ENCODE measurements at places on chromosomes 6 and 20. TPM values are rescaled to one million over a fixed set of nuclear protein-coding genes. Genes with fewer than 3 reads are reported as not detected.

DNA sequence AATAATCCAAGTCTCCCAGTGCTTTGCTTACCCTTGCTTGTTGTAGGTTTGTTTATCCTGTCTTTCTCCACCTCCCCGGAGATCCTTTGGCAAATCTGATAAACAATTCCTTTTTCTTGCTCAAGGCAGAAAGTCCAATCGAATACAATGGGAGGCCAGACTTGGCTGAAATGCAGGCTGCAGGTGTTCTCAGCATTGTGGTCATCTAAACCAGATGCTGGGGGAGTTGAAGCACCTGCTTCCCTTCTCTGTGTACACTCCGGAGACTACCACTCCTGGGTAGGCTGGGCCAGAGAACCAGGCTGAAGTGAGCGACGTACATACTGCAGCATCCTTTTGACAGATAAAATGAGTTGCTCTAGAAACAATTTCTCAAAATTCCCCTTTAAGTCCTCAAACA, 82.6 kb upstream of the PREP start:
- DNase-seq = no peak

DNA sequence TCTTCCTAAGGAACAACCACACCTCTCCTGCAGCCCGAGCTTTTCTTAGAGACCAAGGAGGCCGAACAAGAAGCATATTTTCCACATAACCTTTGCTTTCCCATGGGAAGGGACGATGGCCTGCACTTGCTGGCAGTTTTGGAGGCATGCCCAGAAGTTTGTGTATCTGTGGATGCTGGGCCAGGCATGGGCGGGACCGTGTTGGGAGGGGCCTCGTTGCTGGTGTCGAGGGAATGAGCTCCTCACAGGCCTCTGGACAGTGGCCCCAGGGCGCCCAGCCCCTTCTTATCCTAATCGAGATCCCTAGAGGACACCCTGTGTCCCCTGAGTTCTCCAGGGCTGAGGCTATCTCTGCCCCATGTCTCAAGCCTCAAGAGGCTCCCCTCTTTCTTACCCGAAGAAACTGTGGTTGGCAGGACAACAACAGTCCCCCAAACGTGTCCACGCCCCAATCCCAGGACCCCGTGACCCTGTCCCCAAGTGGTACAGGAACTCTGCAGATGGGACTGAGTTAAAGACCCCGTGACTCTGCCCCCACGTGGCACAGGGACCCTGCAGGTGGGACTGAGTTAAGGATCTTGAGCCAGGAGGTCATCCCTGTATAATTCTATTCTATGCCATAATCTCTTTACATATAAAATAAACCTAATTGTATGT, 99.5 kb upstream of the BHLHE23 start:
- no peak for DNase-seq

DNA sequence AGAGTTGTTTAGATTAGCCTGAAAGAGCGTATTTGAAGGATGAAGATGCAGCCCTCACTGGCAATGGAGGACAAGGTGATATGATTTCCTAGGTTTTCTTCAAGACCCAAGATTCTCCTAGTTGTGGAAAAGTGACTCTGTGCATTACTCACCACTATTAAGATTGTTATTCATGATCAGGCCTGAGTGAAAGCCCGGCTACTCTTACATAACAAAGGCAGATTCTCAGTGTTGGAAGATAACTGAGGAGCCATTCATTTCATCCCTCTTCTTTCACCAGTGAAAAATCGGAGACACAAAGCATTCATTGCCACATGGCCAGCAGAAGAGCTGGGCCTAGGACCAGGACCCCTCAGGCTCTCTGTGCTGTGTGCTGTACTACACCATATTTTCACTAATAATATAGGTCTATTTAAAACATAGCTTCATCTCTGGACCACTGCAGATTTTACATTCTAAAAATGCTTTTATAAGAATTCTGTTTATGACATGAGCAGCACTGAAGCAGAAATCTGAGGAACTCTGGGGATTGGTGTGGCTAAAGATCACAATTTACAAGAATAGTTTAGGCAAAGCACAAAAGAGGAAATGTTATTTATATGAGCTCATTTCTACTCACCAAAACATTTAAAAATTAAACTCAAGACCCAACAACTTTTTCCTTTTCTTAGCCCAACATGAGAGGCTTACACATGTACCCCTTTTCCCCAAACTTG, 181.9 kb upstream of the CCN2 start:
- DNase-seq = peak; percentile 24

GRCh38 chr6:131419702-131420101, 153.3 kb upstream of the ARG1 start:
- DNase-seq = no peak

DNA sequence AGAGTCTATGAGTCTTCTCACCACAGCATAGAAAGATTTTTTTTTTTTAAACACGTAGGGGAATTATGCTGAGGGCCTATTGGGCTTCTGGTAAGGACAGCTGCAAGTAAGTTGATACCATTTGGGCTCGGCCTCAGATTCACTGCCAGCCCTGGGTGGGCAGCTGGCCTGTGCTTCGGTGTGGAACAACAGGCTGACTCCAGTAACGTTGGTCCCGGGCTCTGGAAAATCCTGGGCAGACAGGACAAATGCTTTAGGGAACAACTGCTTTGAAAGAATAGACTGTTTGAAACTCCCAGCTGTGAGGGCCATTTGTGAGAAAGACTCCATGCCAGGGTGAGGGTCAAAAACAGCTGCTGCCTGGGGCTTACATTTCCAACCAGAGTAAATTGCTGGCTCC, 366.5 kb downstream of the QKI start:
- no peak for DNase-seq

DNA sequence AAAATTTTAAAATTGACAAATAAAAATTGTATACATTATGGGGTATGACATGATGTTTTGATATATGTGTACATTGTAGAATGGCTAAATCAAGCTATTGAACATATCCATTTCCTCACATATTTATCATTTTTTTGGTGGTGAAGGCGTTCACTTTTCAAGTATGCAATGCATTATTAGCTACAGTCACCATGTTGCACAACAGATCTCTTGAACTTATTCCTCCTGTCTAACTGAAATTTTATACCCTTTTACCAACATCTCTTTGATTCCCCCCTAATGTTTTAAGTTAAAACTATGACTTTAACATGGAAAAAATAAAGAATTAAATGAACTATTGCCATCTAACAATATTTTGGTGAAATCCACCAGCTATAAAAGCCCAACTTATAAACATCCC, 65.2 kb upstream of the UST start:
- DNase-seq = no peak

GRCh38 chr6:53238311-53238710, 89.7 kb upstream of the GCM1 start:
- DNase-seq = no peak

GRCh38 chr6:112296694-112297093, 42.3 kb upstream of the LAMA4 start:
- no peak for DNase-seq

- DNase-seq = no peak
Measured at GRCh38 chr6:169096388-169096787, 157.3 kb downstream of the THBS2 start.

DNA sequence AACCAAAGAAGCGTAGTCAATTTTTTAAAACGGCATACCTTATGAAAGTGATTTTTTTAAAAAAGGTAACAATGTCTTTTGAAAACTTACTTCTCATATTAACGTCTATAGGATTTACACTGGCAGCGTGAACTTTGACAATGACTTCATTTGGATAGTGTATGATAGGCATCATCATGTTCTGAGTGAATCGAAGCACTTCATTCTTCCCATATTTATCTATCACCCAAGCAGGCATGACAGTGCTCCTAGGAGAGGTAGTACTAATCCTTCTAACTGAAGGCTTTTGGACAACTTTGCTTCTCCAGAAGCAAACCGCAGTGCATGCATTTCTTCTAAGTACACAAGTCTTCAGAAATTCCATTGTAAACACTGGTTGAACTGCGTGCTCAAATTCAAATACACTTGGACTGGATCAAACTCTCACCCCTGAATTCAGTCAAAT, 618 bp downstream of the RTN4IP1 start:
- DNase-seq = no peak

GRCh38 chr6:107489636-107490565, at the start of gene SOBP:
Gene SOBP, plus strand, starts transcription at chr6:107490117. Its CDS starts 500 bp downstream, at chr6:107490617.
- peak; percentile 77 for DNase-seq

GRCh38 chr6:132650429-132650828, 8.6 kb downstream of the TAAR1 start:
- no peak for DNase-seq

- DNase-seq = no peak
Measured at GRCh38 chr6:130069485-130069884, 51.1 kb downstream of the L3MBTL3 start.

DNA sequence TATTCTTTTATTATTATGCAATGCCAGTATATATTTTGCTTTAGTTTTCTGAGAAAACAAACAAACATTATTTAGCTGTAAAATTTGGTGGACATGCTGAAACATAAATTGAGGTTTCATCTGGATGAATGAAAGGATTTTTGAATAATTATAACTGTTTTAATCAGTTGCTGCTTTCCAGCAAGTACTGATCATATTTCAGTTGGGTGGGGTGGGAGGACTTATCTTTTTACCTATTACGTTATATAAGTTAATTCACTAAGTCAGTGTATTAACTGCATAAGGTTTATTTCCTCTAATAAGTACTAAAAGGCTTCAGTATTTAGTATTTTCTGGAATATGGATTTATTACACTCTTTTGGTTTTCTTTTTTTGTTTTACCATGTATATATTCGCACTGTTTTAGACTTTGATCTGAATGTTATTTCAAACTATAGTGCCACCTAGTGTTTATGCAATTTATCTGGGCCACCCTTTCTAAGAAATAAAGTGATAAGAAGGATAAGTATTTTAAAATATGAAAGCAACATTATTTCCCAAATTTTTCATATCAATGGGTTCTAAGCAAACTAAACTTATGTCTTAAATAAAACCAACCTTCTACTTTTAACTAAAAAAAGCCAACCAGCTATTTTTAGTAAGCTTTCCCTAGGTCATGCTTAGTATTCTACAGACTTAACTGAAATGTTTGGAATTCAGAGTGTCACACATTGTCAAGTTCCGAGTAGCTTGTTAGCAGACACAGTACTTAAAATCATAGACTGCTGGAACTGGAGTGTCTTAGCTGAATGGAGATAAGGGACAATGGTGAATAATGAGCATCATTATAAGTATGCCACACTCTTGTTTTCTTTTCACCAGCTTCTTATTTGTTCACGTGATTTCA, 105.4 kb upstream of the MCHR2 start:
- peak; percentile 7 for DNase-seq

The CNR1 gene
- 4.8 TPM for polyA plus RNA-seq

The PTPRT gene
- not detected for polyA plus RNA-seq

The PRRC2A gene
- polyA plus RNA-seq = 152 TPM

The NNAT gene
- polyA plus RNA-seq = not detected

All from B cell (primary cell).